ENCODE measurements at places on chromosomes 7 and 10.
A peak's percentile ranks its signal among the peaks of the same experiment; 100 is the strongest.

GRCh38 chr7:96989241-96989858 is 16.0 kb upstream of the DLX6 start:
- no peak for DNase-seq

DNA sequence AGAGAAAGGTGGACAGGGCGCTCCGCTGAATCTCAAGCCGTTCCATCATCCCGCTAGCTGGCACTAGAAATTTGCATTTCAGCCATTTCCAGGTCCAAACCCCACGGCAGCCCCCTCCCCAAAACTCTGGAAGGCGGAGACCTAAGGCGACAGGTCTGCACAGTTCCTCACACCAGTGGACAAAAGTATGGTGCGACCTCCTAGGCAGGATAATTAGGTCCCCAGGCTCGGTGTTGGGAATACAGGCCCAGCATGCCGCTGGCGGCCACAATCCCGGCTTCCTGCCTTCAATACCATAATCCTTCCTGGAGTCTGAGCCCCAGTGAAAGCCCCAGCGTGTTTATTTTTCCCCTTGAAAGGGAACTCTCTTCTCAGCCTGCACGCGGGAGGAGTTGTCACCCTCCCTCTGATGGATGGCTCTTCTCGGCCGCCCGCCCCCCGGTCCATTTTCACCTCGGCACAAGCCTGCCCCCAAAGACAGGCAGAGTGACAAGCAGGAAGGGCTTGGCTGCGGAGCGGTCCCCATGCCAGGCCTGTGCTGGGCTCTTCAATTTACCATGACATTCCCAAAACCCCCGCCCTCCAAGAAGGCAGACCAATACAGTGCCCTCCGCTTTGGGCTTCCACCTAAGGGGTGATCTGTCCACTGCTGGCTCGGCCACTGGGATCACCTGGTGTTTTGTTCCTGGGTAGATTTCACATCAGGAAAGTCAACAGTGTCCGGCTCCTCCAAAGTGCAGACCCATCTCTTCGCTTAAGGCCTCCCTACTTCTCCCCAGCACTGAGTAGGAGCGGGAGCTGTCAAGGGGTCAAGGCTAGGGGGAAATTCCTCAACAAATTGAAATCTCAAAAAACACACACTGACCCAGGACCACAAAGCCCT is 2.2 kb downstream of the FGFR2 start:
- DNase-seq, result no peak

DNA sequence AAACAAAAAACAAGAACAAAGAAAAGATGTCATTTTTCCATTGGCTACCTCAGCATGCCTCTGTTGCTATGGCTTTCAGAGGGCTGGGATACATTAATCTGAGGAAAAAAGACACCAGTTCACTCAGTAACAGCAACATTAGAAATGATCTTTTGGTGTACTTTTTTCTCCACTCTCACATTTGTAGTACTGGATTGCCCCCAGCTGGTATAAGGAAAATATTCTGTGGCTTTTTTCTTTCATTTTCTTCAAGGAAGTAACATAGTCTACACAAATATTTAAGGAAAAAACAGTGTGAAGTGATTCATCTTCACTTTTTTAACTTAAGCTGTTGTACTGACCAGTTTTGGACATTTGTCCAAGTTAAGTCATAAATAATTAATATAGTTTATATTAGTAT is 482.3 kb downstream of the SORCS1 start:
- no peak for DNase-seq

- no peak for DNase-seq
Observed at GRCh38 chr7:66250711-66251110, 45.6 kb downstream of the TPST1 start.

DNA sequence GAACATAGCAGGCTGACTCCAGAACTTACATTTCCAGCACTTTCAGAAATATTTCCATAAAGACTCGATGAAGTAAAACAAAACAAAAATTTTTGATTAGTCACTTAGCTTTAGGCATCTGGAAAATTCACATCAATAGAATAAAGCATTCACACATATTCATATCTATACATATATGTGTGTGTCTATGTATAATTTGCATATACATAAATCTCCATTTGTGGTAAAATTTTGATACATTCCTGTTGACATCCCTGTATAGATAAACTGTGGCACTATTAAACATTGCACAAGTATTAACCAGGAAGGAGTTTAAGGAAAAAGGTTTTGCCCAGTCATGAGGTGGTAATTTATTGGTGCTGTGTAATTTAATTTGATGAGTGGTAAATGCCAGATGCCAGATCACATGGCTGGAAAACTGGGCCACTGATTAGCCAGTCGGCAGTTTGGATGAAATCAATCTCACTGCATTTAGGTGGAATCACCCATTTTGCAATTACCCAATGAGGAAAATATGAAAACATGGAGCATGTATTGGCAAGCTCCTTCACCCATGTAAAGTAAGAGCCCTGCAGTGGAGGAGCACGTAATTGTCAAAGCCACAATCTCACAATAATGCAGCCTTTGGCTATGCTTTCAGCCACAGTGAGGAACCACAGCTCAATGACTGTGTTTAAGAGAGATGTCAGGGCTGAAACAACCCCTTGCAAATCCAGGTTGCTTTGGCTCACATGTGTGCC is 294.6 kb downstream of the RNLS start:
- no peak for DNase-seq

DNA sequence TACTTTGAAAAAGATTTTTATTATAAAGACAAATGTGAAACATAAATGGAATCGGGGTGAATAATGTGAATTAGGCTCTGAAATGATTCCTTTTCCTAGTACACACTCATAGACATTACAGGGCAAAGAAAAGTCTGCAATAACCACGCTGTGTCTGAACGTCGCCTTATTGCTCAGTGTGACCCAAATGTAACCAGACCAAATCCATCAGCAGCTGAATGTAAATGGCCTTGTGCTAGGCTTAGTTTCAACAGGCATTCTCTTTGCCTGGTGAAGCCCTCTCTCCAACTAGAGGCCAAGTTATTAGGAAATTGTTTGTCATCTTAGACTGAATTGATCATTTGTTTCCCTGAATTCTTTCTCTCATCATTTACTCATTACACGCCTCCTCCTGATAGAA is 225.5 kb downstream of the CHCHD3 start:
- no peak for DNase-seq

- DNase-seq, result peak; percentile 34
Observed at GRCh38 chr7:5594616-5595544, 171.2 kb upstream of the TNRC18 start.

DNA sequence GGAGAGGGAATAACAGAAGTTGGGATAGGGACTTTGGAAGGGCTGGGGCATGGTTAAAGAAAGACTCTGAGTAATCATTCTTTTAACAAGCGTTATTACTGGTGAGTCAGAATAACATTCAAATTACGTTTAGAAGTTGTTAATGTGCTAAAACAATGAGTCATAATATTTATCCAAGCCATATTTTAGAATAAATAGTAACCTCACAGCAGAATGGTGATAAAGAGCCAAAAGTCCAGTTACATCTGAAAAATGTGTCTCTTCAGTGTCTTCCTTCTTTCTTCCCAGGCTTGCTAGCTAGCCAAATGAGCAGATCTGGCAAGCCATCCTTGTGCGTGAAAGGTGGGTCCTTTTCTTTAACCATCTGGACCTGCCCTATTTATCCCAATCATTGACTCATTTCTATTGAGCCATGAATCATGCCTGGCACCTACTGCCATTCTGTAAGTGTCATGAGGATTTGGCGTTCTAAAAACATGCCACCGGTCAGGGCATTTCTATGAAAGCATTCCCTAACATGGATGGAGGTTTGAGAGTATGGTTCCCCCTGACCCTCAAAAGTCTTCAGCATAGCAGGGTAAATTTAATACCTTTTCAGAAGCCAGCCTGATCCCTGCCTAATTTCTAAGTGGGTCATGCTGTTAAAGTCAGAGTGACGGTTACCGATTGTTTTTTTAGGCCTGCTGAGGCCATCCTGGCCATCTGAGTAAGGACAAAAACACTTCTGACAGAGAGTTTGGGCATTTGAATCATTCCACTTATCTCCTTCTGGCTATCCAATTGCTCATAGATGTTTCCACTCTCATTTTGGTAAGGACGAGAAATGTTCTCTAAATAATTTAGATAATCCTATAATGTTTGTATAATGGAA is 26.9 kb downstream of the MYPN start:
- no peak for DNase-seq

DNA sequence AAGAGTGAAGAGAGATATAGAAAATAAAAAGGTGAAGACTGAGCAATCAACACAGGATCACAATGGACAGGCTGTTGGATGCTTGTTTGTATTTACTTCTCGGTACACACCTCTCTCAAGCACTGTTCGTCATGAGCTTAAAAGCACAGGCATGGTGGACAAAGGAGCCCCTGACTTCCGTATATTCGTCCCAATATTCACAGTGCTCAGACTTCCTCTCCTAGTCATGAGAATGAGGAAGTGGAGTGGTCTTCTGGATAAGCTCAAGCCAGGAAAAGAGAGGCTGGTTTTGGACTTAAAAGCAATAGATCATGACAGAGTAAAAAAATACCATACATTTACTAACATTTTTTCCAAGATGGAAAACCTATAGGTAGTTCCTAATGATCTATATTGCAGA is 172.5 kb downstream of the SORCS1 start:
- DNase-seq, result no peak

DNA sequence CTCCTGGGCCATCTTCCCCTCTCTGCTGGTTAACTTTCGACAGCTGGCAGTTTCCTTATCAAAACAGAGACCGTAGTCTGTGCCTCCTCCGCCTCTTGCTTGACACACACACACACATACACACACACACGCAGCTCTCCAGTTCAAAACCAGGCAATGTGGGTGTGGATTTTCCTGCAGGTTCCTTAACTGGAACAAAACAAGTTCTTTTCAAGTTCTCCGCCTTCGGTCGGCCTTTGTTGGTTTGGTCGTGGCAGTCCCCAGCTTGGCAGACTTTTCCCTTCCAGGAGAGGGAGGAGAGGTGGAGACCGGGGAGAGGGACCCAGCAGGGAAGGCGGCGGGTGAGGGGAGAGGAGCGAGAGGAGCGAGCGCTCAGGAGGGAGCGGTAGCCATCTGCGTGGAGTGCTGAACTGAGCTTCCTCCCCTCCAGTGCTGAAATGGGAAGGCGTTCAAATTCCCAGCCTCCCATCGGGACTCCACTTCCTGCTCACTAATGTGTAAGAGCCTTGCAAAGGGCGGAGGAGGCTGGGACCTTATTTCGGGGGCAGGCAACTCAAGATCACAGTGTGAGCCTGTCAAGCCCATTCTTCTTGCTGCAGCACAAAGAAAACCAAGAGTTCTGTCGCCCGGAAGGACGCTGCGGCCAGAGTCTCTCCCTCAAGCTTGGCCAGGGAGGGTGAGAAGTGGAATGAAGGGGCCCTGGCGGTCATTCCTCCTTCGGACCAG is 120.6 kb downstream of the PRPF18 start:
- DNase-seq, result peak; percentile 25

- DNase-seq, result no peak
Observed at GRCh38 chr10:22489975-22490374, 144.7 kb downstream of the SPAG6 start.

DNA sequence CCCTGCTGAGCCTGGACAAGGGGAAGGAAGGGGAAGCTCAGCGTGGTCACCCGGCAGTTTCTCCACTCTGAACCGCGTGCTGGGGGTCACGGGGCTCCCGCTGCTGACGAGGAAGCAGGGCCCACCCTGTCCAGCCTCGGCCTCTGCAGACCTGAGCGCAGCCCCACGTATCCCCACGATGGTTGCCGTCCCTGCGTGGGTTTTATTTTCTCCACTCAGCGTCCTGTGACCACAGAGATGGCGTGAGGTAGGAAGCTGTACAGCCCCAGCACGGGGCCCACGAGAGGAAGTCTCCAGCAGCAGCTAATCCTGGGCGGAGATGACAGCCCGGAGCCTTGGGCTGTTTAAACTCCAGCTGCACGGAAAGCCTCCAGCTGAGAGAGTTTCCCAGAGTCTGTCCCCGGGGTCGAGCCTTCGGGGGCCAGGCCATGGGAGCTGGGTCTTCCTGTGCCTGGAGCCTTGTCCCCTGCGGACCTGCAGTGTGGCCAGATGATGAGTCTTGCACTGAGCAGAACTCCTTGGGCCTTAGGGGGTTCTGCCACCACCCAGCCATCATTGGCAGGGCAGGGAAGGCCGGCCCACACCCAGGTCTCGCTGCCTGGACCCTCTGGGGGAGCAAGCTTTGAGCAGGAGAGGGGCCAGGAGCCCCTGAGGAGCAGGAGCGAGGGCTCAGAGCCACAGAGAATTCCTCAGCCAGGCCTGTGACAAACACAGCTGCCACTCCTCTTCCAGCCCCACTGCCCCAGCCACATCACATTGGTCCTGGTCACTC is 72.8 kb upstream of the FAM20C start:
- DNase-seq, result no peak

GRCh38 chr7:68699090-68699711 is 899.1 kb upstream of the AUTS2 start:
- DNase-seq, result no peak

DNA sequence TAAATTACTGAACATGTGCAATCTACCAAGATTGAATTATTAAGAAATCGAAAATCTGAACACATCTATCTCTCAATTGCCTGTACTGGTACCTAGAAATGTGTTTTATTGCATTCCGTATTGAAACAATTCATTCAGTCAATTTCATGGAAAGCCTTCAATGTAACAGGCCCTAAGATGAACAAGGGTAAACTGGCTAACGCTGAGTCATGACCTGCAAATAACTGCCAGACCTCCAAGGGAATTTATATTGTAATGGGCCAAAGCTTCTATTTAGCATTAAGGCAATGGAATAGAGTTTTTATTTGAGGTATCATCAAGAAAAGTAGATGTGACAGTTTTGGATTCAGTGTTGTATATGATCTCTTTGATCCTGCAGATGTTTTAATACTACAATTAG is 49.9 kb upstream of the CD36 start:
- no peak for DNase-seq

DNA sequence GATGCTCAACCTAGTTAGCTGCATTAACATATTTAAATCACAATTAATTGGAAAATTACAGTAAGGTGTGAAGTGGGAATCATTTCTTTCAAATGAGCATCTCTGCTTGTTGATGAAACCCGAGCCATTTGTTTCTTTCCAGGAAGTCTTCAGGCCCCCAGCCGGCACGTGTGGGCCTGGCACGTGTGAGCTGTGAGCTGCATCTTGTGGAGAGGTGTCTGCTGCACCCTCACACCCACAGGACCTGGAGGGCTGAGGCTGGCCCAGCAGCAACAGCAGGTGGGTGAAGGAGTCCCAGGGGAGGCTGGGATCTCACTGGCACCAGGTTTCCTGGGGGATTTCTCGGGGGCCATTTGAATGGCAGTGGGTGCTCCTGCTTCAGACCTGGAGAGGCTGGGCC is 372.5 kb upstream of the MKI67 start:
- DNase-seq, result no peak

GRCh38 chr10:119283387-119283786 is 76.0 kb downstream of the GRK5 start:
- DNase-seq, result no peak

DNA sequence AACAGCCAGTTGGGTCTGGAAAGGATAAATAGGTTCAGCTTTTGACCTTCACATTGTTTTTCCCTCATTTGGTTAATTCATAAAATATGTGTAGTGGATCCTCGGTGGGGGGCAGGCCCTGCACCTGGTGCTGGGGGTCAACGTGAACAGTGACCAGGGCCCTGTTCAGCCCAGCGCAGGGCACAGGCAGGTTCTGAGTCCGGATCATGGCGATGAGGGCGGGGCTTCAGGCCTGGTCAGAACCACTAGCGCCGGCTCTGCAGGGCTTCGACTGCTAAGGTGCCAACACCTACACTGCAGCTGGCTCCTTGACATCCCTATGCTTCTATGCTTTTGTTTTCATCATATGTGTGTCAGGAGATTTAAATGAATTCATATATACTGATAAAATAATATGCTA is 177.7 kb downstream of the CXCL12 start:
- DNase-seq, result no peak

All from stimulated activated CD4-positive, alpha-beta T cell treated with anti-CD3 and anti-CD28 coated beads, Interleukin-15, amount 100 ng/mL, for 24 hours (primary cell).